CD4-positive, alpha-beta T cell treated with Interleukin-1 beta for 1 hour (primary cell): ENCODE measurements at places on chromosomes 11 and 22.
A peak's percentile ranks its signal among the peaks of the same experiment; 100 is the strongest.

GRCh38 chr22:50255099-50255498, 4.0 kb upstream of the HDAC10 start:
- DNase-seq, result no peak

DNA sequence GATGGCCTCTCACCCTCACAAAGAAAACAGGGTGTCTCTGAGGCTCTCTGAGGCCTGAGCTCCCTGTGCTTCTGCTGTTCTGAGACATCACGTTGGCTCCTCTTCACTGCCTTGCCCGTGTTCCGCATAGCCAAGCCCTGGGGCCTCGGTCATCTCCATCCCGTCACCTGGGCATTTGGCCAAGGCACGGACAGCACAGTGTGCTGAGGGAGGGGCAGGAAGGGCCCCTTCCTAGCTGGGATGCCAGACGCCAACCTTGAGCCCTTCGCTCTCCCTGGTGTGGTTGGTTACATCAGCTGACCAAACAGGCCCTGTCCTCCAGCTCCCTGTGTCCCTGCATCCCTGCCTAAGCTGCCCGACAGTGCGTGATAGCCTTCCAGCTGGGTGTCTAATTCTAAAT, 25.9 kb downstream of the MOV10L1 start:
- DNase-seq, result no peak

DNA sequence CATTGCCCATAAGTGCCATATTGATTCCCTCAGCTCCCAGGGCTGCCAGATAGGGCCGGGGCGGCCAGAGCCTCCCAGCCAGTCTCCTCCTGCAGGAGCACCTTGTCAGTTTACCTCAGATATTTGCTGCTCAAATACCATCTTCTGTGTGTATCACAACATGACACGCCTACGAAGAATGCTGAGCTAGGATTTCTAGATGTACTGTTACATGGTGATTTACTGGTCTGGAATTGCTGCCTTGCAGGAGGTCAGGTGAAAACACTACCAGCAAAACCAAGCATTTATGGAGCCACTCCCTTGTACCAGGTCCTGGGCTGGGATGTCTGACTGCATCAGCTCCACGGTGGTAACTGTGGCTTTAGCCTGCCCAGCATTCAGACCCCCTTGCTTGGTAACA, 11.8 kb downstream of the MICAL3 start:
- DNase-seq, result no peak

DNA sequence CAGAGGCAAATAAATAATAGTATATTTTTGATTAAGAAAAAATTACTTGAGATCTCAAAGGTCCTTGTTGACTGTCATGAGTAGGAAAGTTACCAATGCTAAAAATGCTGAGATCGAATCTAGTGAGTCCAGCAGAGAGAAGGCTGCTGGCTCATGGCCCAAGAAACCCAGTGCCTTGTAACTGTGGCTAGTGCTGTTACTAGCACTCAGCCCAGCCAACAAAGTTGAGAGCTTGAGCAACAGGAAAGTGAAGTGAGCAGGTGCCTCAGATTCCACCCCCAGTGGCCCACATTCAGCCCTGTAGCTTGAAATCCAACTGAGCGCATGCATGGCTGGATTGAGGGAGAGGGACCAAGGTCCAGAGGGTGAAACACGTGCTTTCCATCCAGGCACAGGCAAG, 398.2 kb downstream of the SHANK2 start:
- no peak for DNase-seq

DNA sequence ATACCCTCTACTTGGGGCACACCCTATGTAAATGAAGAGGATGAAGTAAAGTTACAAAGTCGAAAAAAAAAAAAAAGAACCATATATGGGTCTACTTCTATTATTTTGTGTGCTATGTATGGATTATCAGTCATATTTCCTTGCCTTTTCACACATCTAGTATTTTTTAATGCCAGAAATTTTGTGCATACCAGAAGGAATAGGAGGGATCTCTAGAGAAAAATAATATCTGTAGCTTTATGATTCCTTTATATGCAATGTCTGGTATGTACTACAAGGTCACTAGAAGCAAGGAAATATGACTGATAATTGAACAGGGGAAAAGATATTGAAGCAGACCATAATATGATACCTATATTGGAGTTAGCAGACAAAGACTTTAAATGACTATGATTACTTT, 713.4 kb downstream of the OPCML start:
- no peak for DNase-seq

DNA sequence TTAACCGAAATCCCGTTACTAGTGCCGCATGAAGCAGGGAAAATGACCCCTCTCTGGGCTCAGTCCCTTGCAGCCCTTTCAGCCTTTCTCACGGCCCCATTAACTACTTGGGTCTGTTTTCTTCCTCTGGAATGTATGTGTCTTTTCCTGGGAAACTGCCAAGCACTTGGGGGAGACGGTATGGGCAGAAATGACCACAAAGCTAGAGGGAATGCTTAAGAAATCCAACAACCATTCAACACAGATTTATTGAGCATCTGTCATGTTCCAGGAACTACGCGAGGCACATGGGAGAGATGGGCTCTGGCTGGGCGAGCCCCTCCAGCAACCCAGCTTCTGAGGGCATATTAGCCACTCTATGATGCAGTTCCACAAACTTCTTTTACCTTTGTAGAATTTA, 462.6 kb downstream of the BUD13 start:
- no peak for DNase-seq

GRCh38 chr11:94586978-94587377, 19.8 kb downstream of the PIWIL4 start:
- no peak for DNase-seq

GRCh38 chr11:69480547-69481392, 693 bp upstream of the LINC01488 start:
- DNase-seq, result no peak

DNA sequence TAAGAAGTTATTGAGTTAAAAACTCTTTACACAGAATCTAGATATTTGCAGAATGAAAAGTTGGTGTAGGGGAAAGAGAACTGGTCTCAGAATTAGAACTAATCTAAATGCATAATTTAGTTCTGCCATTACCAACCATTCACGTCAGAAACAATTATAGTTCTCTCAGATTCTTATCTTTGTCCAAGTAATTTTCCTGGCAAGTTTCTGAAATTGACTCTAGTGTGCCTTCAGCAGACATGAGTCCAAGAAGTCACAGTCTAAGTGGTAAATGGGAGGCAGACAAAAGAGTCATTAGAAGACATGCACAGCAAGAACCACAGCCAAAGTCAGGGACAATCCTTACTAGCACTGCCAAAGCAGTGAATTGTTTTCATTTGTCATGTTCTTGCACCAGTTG, 1870.1 kb downstream of the LRRC4C start:
- DNase-seq, result no peak

GRCh38 chr11:124307093-124307492, 6.7 kb downstream of the OR8D1 start:
- no peak for DNase-seq

DNA sequence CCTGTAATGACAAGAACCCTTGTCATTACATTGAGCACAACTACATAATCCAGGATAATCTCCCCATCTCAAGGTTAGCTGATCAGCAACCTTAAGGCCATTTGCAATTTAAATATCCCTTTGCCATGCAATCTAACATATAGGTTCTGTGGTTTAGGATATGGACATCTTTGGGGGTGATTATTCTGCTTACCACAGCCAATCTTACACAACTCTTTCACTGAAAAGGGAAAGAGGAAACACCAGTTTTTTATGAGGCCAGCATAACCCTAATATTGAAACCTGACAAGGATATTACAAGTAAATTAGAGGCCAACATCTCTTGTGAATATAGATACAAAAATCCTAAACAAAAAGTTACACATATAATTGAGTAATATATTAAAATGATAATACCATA, 78.5 kb downstream of the CYP2R1 start:
- no peak for DNase-seq

DNA sequence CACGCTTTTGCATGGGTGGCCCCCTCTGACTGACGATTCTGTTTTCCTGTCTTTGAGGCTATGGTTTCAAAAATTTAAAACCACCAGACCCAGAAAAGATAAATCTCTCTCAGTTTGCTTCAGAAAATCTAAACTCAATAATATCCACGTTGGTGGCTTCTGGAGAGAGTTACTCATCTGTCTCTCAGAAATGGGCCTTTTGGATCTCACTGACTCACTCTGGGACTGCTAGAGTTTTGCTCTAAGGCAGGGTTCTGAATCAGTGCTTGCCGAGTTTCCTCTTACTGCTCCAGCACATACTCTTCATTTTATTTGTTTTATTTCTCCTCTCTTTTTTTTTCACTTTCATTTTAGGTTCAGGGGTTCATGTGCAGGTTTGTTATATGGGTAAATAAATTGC, 305.7 kb downstream of the BLID start:
- DNase-seq, result no peak

DNA sequence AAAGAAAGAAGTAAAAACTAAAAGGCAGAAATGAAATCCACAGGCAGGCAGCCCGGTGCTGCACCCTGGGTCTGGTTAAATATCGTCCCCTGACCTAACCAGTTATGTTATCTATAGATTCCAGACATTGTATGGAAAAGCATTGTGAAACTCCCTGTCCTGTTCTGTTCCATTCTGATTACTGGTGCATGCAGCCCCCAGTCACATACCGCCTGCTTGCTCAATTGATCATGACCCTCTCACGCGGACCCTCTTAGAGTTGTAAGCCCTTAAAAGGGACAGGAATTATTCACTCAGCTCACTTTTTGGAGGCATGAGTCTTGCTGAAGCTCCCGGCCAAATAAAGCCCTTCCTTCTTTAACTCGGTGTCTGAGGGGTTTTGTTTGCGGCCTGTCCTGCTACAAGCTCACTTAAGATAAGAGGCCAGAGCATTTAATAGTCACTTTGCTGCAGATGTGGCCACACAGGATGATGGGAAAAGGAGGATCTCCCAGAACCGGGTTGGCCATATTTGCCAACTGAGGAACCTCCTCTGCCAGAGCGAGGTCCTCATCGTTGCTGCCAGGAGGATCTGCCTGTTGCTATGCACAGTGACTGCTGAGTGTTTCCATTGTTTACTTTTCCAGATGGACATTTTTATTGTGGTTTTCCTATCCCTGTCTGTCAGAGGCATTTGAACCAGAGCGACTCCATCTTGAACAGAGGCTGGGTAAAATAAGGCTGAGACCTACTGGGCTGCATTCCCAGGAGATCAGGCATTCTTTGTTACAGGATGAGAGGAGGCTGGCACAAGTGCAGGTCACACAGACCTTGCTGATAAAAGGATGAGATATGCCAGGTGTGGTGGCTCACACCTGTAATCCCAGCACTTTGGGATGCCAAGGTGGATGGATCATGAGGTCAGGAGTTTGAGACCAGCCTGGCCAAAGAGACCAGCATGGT, 10.2 kb downstream of the C11orf96 start:
- DNase-seq, result no peak

- no peak for DNase-seq
Measured at GRCh38 chr11:83827940-83828554, 541.9 kb upstream of the CCDC90B start.

- DNase-seq, result peak; percentile 62
Measured at GRCh38 chr11:125923012-125923579, 18.8 kb downstream of the DDX25 start.

GRCh38 chr11:85740481-85741400, 54.7 kb upstream of the CCDC89 start:
- no peak for DNase-seq

DNA sequence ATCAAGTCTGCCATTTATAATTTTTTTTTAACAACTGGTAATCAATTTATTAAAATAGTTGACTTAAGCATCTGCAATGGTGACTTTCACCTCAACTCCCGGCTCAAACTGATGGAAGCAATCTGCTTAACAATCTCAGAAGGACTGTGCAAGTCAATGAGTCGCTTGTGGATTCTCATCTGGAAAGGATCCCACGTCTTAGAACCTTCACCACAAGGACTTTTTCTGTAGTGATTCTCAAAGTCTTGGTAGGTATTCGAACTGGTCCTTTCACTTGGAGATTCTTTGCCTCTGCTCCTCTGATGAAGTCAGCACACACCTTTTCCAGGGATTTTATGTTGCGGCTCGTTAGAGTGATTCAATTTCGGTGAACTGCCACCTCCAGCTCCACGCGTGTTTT, 7.3 kb downstream of the RSF1 start:
- DNase-seq, result no peak

- DNase-seq, result peak; percentile 81
Measured at GRCh38 chr11:65779919-65780769, 632 bp downstream of the AP5B1 start.
